ENCODE measurements at places on chromosomes 7 and 10.
A peak's percentile ranks its signal among the peaks of the same experiment; 100 is the strongest.

DNA sequence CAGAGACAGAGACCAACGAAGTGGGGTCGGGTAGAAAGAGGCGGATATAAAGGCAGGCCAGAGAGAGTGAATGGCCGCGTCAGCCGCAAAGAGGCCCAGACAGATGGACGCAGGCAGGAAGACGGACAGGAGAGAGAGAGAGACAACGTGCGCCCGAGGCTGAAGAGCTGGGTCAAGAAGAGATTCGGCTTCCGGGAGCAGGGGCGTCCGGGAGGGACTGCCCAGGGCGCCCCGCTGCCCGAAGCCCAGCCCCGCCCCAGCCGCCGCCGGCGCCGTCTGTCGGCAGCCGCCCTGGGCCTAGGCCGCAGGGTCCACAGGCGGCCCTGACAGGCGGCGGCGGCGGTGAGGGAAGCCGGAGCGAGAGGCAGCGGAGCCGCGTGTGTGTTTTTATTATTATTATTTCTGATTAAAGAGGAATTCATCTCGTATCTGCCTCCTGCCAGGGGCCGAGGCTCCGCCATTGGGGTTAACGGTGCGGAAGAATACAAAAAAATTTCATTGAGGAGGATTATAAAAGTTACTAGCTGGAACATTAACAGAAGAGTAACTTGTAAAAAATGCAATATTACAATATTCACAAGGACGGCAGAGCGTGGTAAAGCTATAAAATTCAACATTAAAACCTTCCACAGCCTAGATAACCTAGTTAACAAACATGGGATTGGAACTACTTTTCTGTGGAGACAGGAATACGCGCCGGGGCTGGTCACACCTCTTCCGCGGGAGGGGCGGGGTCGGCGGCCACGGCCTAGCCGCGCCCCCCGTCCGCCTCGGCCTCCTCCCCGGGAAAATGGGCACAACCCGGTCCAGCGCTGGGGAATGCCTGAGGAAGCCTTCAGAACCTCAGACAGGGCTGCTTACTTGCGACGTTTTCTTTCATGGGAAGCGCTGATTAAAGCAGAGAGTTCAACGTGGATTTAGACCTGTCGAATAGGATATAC lies 29.7 kb upstream of the PAX2 start:
- DNase-seq: no peak

DNA sequence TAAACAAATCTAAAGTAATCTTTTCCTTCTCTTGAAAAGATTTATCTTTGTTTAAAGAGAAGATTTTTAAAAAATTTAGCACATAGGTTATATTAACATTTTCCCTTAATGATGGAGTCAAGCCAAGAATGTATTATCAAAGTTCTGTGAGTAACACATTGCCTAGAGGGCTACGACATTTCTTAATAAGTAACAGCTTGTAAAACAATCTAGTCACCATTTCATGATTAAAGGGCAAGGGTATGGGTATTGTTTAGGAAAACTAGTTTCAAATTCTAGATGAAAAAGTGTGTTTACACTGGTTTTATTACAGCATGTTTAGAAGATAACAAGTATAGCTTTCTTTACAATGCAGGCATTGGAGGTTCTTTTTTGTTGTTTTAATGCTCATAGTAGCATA lies 28.6 kb upstream of the LAMB4 start:
- DNase-seq: no peak

DNA sequence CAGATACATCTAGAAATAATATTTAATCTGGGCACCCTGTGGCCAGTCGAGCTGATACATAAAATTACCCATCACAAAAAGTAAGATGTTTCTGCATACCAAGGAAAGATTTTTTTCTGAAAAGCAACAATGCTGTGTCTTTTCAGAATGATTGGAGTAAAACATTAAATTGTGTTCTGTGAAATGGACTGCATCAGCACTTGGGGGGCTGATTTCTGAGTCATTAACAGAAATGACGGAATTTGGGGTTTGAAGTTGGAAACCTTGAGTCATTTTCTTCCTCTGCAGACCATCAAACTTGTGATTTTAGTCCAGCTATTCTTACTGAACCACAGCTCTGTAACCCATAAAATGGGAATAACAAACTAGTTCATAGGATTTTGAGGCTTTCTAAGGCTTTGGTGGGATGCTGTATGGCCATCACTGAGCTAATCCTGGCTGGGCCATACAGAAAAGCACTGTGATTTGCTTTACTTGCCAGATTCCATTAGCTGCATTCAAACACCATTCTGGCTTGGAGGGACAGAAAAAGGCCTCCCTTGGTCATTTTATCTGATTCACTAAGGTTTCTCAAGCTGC lies 739.4 kb upstream of the IGFBP3 start:
- DNase-seq: no peak

GRCh38 chr7:39949971-39950472 lies at the start of gene CDK13:
Gene CDK13, plus strand, starts transcription at chr7:39950256. Its CDS starts 386 bp downstream, at chr7:39950642.
- peak; percentile 59 for DNase-seq

DNA sequence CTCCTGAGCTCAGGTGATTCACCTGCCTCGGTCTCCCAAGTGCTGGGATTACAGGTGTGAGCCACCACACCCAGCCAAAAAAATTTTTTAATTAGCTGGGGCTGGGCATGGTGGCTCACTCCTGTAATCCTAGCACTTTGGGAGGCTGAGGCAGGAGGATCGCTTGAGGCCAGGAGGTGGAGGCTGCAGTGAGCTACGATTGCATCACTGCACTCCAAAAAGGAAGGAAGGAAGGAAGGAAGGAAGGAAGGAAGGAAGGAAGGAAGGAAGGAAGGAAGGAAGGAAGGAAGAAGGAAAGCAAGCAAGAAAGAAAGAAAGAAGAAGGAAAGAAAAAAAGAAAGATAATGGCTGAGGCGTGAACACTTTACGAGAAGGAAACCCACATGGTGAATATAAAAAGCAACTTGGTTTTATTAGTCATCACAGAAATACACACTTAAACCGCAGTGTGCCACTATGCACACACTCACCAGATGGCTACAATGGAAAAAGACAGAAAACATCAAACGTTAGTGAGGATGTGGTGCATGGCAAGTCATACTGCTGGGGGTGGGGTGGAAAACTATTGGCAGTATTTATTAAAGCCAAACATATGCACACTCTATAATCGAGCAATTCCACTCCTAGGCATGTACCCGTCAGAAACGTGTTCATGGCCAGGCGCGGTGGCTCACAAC lies 4.4 kb upstream of the CCL26 start:
- DNase-seq: peak; percentile 62

Data from brain microvascular endothelial cell (primary cell).